Panc1 (cell line): ENCODE measurements at places on chromosomes 3 and 15. TPM values are rescaled to one million over a fixed set of nuclear protein-coding genes. Genes with fewer than 3 reads are reported as not detected.

LRRC3B gene
- not detected for total RNA-seq

C3orf70 gene
- 0.10 TPM for total RNA-seq

RPP25 gene
- 40.1 TPM for total RNA-seq

AEN gene
- total RNA-seq: 38.7 TPM

RBP2 gene
- not detected for total RNA-seq

GRIP2 gene
- total RNA-seq: 6.5 TPM
